Karpas-422 (cell line): ENCODE measurements at places on chromosomes 1 and 21.

DNA sequence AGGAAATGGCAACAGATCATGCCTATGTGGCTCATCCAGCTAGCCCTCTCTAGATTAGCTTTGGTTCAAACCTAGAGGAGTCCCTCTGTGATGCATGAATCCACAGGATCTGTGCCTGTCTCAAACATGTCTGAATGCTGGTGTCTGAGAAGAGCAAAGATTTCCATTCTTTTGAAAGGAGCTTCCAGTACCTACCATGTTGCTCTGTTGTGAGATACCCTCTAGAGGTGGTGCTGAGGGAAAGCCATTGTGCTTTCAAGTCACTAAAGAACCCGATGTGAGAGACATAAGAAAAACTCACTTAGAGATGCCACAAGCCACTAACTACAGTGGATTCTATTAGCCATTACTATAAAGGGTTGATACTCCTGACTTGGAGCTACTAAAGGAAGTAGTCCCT, 103.6 kb downstream of the LRRC40 start:
- H3K4me1 ChIP-seq: no peaks in the 10 kb centered on the region
- no peak overlapping the region for H3K4me3 ChIP-seq
- DNase-seq: no peak

DNA sequence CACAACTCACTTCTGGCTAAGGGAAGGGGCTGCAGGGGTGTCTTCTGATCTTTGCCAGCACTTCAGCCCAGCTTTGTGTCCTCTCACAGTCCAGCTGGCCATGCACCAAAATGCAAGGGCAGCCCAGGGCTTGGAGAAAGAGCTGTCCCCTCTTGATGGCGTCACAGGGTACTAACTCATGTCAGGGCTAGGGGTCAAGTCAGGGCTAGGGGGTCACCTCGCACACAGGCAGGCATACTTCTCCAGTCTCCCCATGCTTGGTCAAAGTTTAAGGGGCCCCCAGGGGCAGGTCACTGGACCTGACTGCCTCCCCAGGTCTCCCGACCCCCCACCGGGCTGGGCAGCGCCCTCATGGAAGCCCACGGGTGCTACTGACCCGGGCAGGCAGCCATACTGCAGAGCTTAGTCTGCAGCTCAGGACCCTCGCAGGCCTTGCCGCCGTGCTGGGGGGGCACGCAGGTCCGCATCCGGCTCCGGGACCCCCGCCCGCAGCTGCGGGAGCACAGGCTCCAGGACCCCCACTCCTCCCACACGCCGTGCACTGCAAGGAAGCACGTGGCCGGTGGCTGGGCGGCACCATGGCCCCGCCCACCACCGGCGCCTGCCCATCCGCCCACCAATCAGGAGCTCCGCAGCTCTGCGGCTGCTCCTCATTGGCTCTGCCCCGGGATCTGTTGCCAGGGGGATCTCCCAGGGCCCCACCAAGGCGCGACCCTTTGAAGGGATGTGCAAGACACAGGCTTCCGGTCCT, 21.5 kb downstream of the ADGRB2 start:
- peaks cover 60% of the 10 kb centered on the region for H3K4me1 ChIP-seq
- H3K4me3 ChIP-seq: no peak overlapping the region
- H3K27ac ChIP-seq: no peak overlapping the region
- no peaks in the 10 kb centered on the region for H3K36me3 ChIP-seq

GRCh38 chr1:18253093-18253492, 145.5 kb downstream of the IGSF21 start:
- no peaks in the 10 kb centered on the region for H3K36me3 ChIP-seq
- no peak overlapping the region for H3K4me3 ChIP-seq
- DNase-seq: no peak
- H3K27me3 ChIP-seq: no peaks in the 10 kb centered on the region
- H3K4me1 ChIP-seq: peaks cover 7% of the 10 kb centered on the region

DNA sequence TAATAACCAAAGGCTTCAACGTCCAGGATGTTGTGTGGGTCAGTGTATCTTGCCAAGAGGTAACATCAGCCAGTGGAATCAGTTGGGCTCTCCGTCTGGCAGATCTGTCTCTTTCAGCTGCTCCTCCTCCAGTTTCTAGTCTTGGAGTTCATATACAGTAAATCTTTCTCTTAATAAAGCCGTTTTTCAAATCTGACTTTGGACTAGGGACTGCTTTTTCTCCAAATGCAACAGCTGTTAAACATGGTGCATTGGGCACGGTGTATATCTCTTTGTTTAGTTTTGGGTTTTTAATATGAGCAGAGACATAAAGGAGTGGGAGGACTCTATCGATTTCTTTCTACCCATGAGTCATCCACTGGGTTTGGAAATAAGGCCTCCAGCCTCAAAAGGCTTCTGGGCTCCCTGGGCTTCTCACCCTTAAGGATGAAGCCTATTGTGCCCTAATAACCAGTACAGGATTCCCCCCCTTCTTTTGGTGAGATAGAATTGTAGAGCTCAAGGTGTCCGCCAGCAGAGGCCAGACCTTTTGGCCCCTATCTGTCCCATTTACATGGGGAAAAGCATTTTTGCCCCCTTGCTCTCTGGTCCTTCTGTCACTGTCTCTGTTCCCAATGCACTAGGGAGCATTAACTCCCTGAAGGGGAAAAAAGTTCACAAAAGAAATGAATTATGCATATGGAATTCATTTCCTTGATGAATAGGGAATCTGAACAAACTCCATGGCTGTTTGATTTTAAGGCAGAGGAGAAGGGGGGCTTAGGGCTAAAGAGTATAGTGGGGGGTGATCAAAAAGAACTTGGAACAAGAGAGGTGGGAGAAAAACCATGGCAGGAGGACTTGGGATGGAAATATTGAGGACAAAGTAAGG, 86.0 kb downstream of the PBX1 start:
- H3K27me3 ChIP-seq: no peaks in the 10 kb centered on the region
- no peak overlapping the region for H3K4me3 ChIP-seq
- H3K4me1 ChIP-seq: no peaks in the 10 kb centered on the region
- DNase-seq: no peak

- H3K4me3 ChIP-seq: no peak overlapping the region
- no peaks in the 10 kb centered on the region for H3K36me3 ChIP-seq
- peaks cover 10% of the 10 kb centered on the region for H3K4me1 ChIP-seq
- DNase-seq: no peak
- no peak overlapping the region for H3K27ac ChIP-seq
- H3K27me3 ChIP-seq: no peaks in the 10 kb centered on the region
Observed at GRCh38 chr1:16076865-16077238, 3.4 kb upstream of the FAM131C start.

DNA sequence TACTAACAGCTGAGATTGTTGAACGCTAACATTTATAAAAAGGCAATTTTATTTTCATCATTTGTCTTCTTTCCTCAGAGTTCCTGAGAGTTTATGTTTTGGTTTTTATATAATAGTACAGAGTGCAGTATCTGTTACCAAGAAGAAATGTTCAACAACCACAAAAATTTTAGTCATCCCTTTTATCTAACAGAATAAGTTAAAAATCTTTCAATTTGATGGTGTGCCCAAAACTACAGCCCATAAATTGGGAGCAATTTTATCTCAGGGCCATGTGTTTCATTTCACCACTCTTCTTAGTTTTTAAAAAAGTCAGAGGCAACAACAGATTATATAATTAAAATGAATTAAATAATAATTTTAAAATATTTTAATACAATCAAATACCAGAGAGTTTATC, 37.1 kb downstream of the NEXN start:
- H3K27me3 ChIP-seq: no peaks in the 10 kb centered on the region
- DNase-seq: no peak
- H3K4me3 ChIP-seq: no peak overlapping the region
- H3K4me1 ChIP-seq: peaks cover 20% of the 10 kb centered on the region
- no peak overlapping the region for H3K27ac ChIP-seq

DNA sequence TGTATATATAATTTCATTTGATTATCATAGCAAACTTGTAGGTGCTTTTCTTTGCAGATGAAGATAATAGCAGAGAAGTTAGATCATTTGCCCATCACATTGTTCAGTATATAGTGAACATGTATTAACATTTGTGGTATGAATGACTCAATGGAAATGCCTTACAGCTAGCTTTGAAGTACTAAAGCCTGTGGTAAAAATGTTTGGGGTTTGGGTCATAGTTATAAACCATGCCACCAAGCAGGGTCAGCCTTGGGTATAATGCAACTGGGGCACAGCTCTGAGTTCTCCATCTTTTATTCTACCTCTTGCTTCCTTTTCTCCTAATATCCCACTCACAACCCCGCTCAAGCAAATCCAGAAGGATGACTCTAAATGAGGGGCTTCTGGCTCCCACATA, 141.6 kb downstream of the KCNT2 start:
- no peak for DNase-seq
- no peaks in the 10 kb centered on the region for H3K4me1 ChIP-seq
- no peaks in the 10 kb centered on the region for H3K27me3 ChIP-seq
- no peak overlapping the region for H3K4me3 ChIP-seq
- no peak overlapping the region for H3K27ac ChIP-seq

- no peak overlapping the region for H3K4me3 ChIP-seq
- H3K27ac ChIP-seq: no peak overlapping the region
- H3K36me3 ChIP-seq: no peaks in the 10 kb centered on the region
- no peaks in the 10 kb centered on the region for H3K4me1 ChIP-seq
Observed at GRCh38 chr1:39453603-39454002, 37.8 kb upstream of the BMP8A start.

DNA sequence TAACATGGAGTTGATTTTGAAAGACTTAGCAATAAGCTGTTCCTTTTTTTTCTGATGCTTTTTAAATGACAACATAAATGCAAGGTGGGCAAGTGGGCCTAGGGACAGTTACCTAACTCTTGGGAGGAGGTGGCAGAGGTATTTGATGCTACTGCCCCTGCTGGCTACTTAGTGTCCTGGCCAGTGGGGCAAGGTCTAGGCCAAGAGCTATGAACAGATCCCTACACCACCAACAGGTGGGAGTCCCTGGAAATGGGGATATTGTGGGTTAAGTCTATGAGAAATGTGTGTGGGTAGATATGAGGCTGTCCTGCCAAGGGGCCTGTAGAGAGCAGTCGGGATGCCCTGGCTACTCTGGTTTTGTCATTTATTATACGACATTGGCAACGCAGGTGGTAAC, 31.3 kb upstream of the B3GALT5 start:
- DNase-seq: no peak
- no peak overlapping the region for H3K27ac ChIP-seq
- no peaks in the 10 kb centered on the region for H3K4me1 ChIP-seq
- no peaks in the 10 kb centered on the region for H3K36me3 ChIP-seq
- no peak overlapping the region for H3K4me3 ChIP-seq

- H3K27me3 ChIP-seq: no peaks in the 10 kb centered on the region
- no peak overlapping the region for H3K27ac ChIP-seq
- DNase-seq: no peak
Observed at GRCh38 chr1:213585402-213585801, 402.4 kb upstream of the PROX1 start.

- no peak overlapping the region for H3K4me3 ChIP-seq
- H3K27me3 ChIP-seq: no peaks in the 10 kb centered on the region
- peak; percentile 71 for DNase-seq
- H3K4me1 ChIP-seq: peaks cover 14% of the 10 kb centered on the region
- no peaks in the 10 kb centered on the region for H3K36me3 ChIP-seq
Observed at GRCh38 chr21:42227909-42228708, 9.2 kb downstream of the ABCG1 start.

GRCh38 chr1:241332987-241333386, 24.0 kb downstream of the RGS7 start:
- no peak overlapping the region for H3K4me3 ChIP-seq
- no peaks in the 10 kb centered on the region for H3K36me3 ChIP-seq
- H3K27ac ChIP-seq: no peak overlapping the region
- no peak for DNase-seq
- no peaks in the 10 kb centered on the region for H3K4me1 ChIP-seq

- DNase-seq: no peak
- no peaks in the 10 kb centered on the region for H3K27me3 ChIP-seq
- H3K27ac ChIP-seq: peak overlapping the region; percentile 98
- peak overlapping the region; percentile 17; the same call in 1 of the 2 replicates for H3K4me3 ChIP-seq
- peaks cover 66% of the 10 kb centered on the region for H3K4me1 ChIP-seq
Observed at GRCh38 chr1:45842786-45843185, 39.4 kb downstream of the MAST2 start.

DNA sequence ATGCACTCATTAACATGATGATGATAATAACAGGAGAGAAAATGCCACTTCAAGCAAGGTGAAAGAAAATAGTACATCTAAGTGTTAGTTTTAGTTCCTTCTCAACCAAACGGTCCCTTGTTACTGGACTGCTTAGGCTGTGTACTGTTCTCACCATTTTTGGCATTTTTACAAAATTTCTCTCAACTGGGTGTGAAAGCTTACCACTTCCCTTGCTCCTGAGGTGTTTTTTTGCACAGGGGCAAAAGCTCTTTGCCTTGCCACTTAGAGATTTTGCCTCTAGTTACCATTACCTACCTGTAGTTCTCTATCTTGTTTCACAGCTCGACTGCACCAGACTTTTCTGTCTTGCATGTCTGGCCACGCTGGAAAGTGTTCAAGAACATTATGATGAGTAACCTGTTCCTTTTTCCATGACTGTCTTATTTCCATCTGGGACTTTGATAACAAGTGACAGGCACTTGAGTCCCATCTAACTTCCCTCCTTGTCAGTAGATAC, 10.7 kb downstream of the NEK7 start:
- no peaks in the 10 kb centered on the region for H3K36me3 ChIP-seq
- no peak for DNase-seq
- H3K4me3 ChIP-seq: no peak overlapping the region

DNA sequence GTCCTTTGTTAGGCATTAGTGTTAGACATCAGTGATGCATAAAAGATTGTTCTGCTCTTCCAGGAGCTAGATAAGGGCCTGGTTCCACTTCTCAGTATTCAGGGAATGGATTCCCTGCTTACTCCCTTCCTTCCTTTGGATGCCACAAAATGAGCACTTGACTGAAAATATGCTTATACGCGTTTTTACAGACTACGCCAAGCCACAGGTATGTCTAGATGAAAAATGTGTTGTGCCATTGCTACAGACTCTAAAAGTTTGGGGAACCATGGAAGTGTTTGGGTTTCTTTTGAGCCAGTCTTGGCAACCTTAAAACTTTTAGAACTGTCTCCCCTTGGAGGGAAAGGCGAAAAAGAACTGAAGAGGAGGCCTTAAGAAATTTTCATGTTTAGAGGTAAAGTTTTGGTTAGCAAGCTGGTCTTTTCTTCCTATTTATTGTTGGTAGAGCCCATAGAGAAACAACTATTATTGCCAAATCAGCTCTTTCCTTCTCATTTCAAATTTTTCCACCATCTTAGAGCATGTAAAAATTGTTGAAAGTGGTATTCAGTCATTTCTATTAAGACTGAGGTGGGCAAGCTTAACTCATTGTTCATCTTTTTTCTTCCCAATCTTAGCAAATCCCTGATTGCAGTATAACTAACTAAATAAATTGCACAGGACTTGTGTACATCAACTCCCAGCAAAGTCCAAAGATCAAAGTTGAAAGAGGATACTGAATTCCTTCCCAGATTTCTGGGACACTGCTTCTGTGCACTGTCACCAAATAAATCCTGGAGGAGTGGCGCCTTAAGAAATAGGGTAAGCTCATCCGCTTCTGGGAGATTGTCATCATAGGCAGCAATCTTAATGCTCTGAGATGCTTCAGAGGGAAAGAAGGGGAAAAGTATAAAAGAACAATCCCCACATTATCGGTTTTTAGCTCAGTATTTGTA, 18.9 kb downstream of the FGGY start:
- no peaks in the 10 kb centered on the region for H3K36me3 ChIP-seq
- no peak overlapping the region for H3K4me3 ChIP-seq
- no peaks in the 10 kb centered on the region for H3K4me1 ChIP-seq
- H3K27ac ChIP-seq: no peak overlapping the region
- H3K27me3 ChIP-seq: no peaks in the 10 kb centered on the region

GRCh38 chr1:183931646-183932271, 105.8 kb downstream of the COLGALT2 start:
- H3K4me1 ChIP-seq: no peaks in the 10 kb centered on the region
- H3K4me3 ChIP-seq: no peak overlapping the region
- DNase-seq: no peak
- H3K27me3 ChIP-seq: no peaks in the 10 kb centered on the region
- H3K36me3 ChIP-seq: no peaks in the 10 kb centered on the region

GRCh38 chr21:17451364-17451891, 61.4 kb upstream of the CXADR start:
- no peak for DNase-seq
- H3K27ac ChIP-seq: no peak overlapping the region
- no peak overlapping the region for H3K4me3 ChIP-seq
- no peaks in the 10 kb centered on the region for H3K27me3 ChIP-seq
- H3K36me3 ChIP-seq: no peaks in the 10 kb centered on the region
